ENCODE measurements at places on chromosomes 5 and 9.

- no peak for DNase-seq
Measured at GRCh38 chr9:136316896-136317676, 10.3 kb upstream of the GPSM1 start.

DNA sequence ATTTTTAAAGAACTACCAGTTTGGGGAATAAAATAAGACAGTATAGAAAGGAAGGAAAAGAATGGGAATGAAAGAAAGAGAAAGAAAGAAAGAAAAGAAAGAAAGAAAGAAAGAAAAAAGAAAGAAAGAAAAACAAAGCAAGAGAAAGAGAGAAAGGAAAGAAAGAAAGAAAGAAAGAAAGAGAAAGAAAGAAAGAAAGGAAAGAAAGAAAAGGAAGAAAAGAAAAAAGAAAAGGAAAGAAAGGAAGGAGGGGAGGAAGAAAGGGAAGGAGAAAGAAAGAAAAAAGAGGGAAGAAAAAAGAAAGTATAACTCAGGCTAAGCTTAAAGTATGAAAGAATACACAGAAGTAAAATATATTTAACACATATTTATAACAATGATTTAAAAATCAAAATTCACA lies 51.0 kb upstream of the FGF10 start:
- no peak for DNase-seq

- no peak for DNase-seq
Measured at GRCh38 chr9:95506678-95507463, 9.9 kb downstream of the PTCH1 start.

DNA sequence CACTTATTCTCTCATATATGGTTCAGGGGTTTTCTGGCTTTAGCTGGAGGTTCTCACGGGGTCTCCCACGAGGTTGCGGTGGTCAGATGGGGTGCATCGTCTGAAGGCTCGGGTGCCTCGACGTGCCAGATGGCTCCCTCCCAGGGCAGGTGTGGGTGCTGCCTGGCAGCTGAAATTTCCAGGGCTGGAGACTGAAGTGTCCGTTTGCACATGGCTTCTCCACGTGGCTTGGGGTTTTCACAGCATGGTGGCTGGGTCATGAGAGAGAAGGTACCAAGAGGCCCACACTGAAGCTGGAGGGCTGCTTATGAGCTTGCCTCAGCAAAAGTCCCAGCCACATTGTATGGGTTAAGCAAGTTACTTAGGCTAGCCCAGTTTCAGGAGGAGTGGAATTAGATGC lies 218.6 kb downstream of the AGTPBP1 start:
- no peak for DNase-seq

GRCh38 chr9:14270358-14271092 lies 43.4 kb downstream of the NFIB start:
- DNase-seq: peak; percentile 63

GRCh38 chr9:97773091-97773490 lies 76.0 kb upstream of the XPA start:
- no peak for DNase-seq

DNA sequence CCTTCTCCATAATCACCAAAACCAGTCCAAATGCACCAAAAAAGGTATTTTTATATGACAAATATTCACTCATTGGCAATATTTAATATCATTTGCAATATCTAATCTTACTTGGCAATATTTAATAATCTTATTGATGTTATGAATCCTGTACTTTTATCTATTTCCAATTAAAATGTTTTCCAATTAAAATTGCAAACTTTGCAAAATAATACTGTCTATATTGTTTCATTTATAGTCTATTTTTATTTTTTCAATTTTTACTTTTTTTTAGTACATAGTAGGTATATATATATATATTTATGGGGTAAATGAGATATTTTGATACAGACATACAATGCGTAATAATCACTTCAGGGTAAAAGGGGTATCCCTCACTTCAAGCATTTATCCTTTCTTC lies 109.9 kb downstream of the AGTPBP1 start:
- DNase-seq: no peak

- no peak for DNase-seq
Measured at GRCh38 chr5:45440466-45440865, 255.7 kb downstream of the HCN1 start.

DNA sequence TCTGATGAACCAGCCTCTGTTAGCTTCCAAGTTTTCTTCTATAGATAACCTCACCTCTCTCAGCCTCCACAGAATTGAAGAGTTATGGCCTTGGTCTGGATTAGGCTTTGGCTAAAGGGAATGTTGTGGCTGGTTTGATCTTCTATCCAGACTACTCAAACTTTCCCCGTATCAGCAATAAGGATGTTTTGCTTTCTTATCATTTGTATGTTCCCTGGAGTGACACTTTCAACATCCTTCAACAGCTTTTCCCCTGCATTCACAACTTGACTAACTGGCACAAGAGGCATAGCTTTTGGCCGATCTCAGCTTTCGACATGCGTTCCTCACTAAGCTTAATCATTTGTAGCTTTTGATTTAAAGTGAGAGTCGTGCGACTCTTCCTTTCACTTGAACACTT lies 28.1 kb upstream of the GNE start:
- DNase-seq: no peak

- DNase-seq: peak; percentile 34
Measured at GRCh38 chr5:95984287-95984938, 22.8 kb upstream of the ELL2 start.

- no peak for DNase-seq
Measured at GRCh38 chr5:78730300-78731094, 81.9 kb upstream of the LHFPL2 start.

- no peak for DNase-seq
Measured at GRCh38 chr5:58677650-58678049, 94.8 kb downstream of the RAB3C start.

DNA sequence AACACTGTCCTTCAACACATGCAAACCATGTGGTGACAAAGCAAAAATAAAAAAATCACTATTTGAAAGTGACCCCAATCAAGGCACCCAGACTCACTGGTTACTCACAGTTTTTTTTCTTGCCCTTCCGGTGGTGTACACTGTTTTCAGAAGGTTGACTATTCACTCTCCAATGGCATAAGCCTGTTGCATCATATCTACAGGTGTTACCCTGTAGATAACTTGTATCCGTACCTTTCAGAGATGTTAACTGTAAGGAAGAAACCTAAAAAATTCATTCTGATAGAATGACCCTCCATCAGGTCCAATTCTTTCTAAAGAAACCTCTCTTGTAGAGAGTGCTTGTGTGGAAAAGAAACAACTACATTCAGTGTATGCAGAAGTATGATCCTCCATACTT lies 193.6 kb upstream of the RASA1 start:
- no peak for DNase-seq

- no peak for DNase-seq
Measured at GRCh38 chr5:81757404-81757803, 6.5 kb upstream of the SSBP2 start.

DNA sequence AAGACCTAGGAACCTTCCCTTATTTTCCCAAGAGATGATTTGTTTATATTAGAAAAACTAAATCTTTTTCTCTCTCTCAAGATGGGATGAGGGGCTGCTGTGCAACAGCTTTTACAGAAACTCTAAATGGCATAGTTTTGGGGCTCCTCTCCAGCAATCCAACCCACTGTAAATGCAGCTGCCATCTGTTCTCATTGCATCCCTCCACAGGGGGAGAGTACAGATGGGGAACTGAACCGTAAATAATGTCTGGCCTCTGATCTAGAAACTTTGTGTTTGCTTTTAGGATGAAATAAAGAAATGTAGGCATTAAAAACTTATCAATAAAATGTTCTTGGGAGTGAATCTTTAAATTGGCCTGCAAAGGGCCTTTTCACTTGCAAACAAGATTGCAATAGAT lies 291.4 kb downstream of the MCTP1 start:
- no peak for DNase-seq

GRCh38 chr5:74034733-74035132 lies 408.7 kb downstream of the ARHGEF28 start:
- DNase-seq: peak; percentile 84

DNA sequence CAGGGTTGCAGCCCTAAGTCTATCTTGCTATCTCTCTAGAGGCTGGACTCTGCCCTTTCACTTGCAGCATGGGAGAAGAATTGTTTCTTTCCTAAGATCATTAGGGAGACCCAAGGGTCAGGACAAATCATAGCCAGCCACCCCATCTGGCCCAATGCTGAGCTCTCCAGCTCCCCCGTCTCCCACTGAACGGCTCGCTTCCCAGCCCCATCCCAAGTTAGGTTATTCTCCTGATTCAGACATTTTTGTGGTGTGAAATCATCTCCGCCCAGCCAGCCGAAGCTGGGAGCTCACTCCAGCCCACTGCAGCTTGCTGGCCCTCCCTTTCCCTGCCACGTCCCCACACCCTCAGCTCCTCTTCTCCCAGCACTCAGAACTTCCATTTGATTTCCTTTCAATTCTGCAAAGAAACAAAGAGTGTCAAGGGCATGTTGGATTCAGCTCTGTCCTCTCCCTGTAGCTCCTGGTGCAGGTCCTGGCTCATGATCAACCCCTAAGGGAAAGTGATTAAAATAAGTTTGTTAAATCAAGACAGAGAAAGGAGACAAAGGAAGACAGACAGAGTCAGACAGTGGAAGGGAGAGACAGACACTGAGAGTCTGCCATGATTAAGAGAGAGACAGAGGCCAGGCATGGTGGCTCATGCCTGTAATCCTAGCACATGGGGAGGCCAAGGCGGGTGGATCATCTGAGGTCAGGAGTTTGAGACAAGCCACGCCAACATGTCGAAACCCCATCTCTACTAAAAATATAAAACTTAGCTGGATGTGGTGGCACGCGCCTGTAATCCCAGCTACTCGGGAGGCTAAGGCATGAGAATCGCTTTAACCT lies 12.6 kb upstream of the SPARC start:
- DNase-seq: peak; percentile 98

- DNase-seq: peak; percentile 93
Measured at GRCh38 chr5:43193181-43193893, 1.3 kb downstream of the NIM1K start.

- DNase-seq: peak; percentile 44
Measured at GRCh38 chr5:152349683-152350526, 55.2 kb downstream of the NMUR2 start.

DNA sequence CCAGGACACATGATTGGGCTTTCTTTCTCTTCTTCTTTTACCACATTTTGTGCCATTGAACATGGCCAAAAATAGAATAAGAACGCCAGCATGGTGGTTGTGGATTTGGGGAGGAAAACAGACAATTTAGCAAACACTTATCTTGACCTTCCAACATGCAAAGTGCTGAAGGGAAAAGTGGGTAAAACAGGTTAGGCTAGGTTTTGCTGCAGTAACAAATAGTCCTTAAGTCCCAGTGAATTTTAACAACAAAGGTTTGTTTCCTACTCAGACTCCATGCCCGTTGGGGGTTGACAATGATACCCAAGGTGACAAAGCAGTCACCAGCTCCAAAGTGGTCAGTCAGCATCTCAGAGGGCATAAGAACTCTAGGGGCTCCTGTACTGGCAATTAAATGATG lies 43.2 kb upstream of the STC2 start:
- DNase-seq: no peak

GRCh38 chr9:136726631-136727191 lies 14.3 kb downstream of the DIPK1B start:
- DNase-seq: no peak

GRCh38 chr5:43042176-43042625 lies 2.1 kb upstream of the ANXA2R start:
- peak; percentile 75 for DNase-seq

- peak; percentile 95 for DNase-seq
Measured at GRCh38 chr5:145362266-145362665, 472.9 kb downstream of the PRELID2 start.

- no peak for DNase-seq
Measured at GRCh38 chr5:137603891-137604290, 104.8 kb upstream of the SPOCK1 start.

GRCh38 chr9:88476491-88477271 lies 58.3 kb upstream of the NXNL2 start:
- peak; percentile 33 for DNase-seq

DNA sequence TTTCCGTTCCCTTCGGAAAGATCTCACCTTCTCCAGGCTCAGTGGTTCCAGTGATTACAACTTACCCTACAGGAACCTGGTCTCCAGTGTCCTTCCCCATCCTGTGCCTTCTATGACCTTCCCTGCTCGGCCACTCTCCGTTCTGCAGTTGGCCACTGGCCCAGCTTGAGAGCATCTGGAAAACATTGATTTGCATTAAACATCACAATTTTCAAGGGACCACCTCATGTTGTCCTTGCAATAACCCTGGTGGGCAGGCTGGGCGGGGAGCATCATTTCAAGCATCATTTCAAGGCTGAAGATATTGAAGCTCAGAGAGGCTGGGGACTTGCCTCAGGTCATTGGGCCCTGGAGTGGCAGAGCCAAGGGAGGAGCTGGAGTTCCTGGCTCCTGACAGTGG lies 177.4 kb downstream of the SEC61B start:
- DNase-seq: no peak

DNA sequence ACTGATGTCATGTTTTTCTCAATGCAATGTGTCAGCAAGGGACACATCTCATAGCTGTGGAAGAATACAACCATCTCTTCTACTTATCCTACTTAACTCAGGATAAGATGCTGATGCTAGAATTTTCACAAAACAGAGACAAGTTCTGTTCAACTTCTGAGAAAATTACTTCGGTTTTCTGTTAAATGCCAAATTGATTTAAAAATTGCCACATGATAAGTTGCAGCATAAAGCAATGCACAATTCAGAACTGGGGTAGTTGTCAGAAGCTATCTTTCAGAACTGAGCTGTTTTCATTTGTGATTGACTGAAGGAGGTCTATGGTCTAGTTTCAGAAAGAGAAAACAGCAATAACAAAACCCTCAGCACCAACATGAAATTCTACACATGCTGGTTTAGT lies 954.8 kb upstream of the C9orf72 start:
- DNase-seq: no peak

- peak; percentile 59 for DNase-seq
Measured at GRCh38 chr9:15295761-15296405, 11.1 kb downstream of the TTC39B start.

- no peak for DNase-seq
Measured at GRCh38 chr9:116904165-116904564, 217.1 kb downstream of the TRIM32 start.

DNA sequence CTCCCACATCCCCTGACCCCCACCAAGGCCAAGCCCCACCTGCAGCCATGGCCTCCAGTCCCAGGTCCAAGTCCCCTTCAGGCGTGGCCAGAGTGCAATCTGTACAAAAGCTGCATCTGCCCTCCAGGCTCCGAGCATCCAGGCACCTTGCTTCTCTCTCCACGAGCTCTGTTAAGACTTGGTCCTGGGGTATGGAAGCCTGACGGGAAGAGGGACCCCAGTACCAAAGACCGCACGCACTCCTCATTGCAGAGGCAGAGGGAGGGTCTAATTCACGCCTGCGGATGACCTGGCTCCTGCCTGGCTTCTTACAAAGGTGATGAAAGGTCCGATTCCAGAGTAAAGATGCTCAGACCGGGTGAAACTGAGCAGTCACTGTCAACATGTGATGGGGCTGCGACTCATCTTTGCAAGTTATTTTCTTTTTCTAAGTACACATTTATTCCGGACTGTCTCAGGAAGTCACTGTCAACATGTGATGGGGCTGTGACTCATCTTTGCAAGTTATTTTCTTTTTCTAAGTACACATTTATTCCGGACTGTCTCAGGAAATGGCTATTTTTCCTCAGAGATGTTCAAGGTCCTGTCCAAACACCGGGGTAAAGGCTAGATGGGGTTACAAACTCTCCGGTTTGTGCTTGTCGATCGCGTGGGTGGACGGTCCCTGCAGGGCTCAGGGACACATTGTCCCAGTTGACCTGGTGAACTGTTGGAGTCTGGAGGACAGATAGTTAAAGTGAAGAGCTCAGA lies 252.0 kb upstream of the IRX4 start:
- no peak for DNase-seq

- DNase-seq: no peak
Measured at GRCh38 chr9:95017661-95018060, 291.2 kb downstream of the AOPEP start.
